ENCODE measurements at places on chromosomes 1 and 21.

- peak; percentile 54 for DNase-seq
These were observed 27.5 kb downstream of the OVGP1 start for GRCh38 chr1:111399792-111400610.

DNA sequence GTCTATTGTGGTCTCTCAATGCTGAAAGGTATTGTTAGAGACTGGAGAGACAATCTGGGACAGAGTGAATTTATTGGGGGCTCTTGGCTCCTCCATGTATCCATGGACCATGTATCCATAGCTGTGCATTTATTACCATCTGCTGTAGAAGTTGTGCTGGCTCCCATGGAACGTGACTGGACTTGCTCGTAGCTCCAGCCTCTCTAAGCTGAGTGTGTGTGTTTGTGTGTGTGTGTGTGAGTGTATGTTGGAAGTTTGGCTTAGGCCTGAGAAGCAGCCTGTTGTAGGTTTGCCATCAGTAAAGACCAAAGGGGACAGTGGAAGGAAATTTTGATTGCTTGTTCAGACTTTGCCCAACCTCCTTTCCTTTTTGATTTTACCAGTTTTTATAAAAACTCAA is 105.7 kb upstream of the USP24 start:
- DNase-seq, result no peak

DNA sequence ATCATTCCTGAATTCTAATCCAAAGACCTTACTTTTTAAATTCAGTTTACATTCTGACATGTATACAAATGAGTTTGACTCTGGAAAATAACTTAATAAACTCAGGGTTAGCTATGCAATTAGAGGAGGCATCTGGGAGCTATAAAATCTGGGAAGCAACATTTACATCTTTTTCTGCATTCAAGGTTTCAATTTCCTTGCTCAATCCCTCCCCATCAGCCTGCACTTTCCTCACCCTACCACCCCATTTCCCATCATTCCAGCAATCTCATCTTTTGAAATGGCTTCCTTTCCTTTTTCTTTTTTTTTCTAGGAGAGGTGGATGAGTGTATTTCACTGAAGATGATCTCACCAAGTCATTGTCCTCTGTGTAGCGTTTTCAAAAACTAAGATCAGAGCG is 65.3 kb upstream of the BEND5 start:
- no peak for DNase-seq

DNA sequence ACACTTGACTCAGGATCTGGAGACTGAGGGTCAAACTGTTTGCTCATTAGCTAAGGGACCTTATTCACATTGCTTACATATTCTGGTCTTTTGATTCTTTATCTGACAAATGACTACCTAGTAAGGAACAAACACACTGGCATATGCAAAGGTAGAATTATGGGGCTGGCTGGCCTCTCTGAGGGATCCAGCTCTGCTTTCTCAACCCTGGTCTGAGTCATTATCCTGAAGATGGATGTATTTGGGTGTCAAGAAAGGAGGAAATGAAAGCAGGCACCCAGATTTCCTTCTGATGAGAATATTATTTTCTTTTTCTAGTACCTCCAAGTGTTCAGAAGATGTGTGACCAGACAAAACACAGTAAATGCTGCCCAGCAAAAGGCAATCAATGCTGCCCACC is 6.0 kb downstream of the SMCP start:
- DNase-seq, result no peak

- no peak for DNase-seq
These were observed at the start of gene LINGO4 for GRCh38 chr1:151805066-151805820. Gene LINGO4 (minus strand): TSS chr1:151805419. CDS start chr1:151802704, 2,715 bp downstream.

GRCh38 chr1:12472798-12473551 is 145.0 kb downstream of the DHRS3 start:
- no peak for DNase-seq

- DNase-seq, result no peak
These were observed 125.5 kb downstream of the ADAMTS1 start for GRCh38 chr21:26719750-26720149.

- no peak for DNase-seq
These were observed 49.4 kb downstream of the NFIA start for GRCh38 chr1:61131716-61132115.

DNA sequence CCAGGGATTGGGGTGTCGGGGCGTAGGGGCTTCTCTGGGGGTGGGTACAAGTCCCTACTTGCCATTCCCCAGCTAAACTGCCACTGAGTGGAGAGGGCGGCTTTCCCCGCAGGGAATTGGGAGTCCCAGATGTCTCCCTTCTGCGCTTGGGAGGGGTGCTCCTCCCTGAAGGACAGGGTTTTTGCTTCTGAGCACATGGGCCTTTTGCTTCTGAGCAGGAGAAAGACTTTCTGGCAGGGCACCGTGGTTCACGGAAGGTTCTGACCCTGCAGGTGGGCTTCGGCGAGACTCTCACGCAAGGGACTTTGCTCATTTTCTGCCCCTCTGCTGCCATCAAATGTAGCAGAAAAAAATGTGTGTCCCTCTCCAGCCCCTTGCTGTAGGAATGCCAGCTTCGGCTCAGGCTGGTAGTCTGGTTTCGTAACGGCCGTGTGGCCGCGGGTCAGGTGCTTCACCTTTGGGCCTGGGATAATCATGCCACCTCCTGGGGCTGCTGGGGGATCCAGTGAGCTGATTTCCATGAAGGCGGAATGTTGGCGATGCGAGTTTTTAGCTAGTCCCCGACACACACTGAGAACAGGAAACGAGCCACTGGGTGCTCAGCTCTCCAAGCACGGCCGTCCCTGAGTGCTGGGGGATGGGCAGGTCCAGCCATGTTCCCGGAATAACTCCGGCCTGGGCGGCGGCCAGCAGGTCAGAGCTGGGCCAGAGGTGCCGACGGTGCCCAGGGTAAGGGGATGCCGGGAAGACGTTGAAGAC is 364.0 kb downstream of the CAMTA1 start:
- peak; percentile 45 for DNase-seq

DNA sequence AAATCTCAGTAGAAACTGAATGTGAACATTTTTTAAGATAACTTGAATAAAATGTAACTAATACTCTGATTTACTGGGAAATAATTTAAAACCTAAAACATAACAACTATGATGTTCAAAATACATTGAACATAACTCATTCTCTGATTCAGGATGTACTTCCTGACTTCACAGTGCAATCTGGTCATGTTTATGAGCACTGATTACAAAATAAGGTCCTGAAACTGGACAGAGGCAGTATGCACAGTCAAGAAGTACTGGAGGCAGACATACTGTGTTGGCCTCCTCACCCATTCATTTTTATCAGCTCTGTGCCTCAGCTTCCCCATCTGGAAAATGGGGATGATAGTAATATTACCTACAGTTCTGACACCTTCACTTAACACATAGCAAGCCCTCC is 651.3 kb downstream of the PTPRC start:
- no peak for DNase-seq

- no peak for DNase-seq
These were observed 16.8 kb downstream of the PLPPR4 start for GRCh38 chr1:99281105-99281504.

DNA sequence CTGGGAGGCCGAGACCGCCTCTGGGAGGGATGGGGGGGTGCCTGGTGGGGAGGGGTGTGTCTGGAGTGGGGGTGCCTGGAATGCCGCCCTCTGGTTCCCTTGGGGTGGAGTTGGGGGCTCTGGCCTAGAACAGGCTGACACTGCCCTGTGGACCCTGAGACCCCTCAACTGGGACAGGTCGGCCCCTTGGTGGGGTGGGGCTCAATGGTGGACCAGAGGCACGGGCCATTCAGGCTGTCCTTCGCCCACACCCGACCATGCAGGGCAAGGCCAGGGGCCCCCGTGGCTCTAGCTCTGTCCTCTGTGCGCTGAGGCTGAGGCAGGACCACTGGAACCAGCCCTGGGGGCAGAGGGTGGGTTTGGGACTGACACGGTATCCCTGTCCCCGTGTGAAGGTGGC is 14.7 kb downstream of the PFKL start:
- no peak for DNase-seq

- no peak for DNase-seq
These were observed 372.8 kb downstream of the PTBP2 start for GRCh38 chr1:97094247-97094972.

DNA sequence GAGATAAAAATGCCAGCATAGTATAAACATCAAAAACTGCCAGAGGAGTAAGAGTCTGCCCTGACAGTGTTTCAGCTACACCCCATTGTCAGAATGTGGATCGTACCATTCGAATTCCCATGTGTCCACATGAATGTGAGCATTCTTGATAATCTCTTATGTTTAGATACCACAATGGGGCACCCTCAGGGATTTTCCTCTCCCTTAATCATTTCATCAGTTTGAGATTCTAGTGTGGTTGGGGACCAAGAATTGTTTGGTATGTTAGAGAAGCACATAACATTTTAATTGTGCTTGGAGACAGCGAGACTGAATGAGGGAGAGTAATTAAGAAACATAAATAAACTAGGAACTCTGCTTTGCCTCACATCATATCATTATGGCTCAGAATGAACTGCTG is 120.2 kb downstream of the ZC3H11B start:
- DNase-seq, result no peak

- no peak for DNase-seq
These were observed 1.8 kb downstream of the DISC1 start for GRCh38 chr1:231628207-231628876.

DNA sequence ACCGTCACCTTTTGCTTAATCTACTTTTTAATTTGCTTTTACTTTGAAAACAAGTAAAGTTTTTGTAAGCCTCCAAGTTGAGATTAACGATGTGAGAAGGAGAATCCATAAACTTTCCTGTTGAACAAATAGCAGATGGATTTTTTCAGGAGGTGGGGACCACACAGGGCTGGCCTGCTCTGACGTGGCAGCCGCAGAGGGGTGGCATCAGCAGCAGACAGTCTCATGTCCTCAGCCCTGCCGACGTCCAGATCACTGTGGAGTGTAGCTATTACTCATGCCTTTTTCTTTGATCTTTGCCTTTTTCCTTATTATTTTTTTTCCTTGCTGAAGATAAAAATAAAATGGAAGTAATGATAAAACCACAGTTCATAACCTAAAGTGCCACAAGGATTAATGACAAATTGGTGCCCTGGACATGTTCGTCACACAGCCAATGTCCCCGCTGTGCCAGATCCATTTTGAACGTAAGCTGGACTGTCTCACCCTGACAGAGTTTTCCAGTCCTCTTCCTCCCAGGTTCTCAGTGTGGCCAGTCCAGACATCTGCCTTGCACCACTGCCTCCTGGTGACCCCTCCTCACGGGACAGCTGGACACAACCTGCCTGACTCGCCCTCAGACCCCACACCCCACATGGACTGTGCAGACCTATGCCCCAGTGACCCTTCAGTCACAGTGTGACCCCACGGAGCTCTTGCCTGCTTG is 15.4 kb upstream of the ZBTB21 start:
- DNase-seq, result no peak

DNA sequence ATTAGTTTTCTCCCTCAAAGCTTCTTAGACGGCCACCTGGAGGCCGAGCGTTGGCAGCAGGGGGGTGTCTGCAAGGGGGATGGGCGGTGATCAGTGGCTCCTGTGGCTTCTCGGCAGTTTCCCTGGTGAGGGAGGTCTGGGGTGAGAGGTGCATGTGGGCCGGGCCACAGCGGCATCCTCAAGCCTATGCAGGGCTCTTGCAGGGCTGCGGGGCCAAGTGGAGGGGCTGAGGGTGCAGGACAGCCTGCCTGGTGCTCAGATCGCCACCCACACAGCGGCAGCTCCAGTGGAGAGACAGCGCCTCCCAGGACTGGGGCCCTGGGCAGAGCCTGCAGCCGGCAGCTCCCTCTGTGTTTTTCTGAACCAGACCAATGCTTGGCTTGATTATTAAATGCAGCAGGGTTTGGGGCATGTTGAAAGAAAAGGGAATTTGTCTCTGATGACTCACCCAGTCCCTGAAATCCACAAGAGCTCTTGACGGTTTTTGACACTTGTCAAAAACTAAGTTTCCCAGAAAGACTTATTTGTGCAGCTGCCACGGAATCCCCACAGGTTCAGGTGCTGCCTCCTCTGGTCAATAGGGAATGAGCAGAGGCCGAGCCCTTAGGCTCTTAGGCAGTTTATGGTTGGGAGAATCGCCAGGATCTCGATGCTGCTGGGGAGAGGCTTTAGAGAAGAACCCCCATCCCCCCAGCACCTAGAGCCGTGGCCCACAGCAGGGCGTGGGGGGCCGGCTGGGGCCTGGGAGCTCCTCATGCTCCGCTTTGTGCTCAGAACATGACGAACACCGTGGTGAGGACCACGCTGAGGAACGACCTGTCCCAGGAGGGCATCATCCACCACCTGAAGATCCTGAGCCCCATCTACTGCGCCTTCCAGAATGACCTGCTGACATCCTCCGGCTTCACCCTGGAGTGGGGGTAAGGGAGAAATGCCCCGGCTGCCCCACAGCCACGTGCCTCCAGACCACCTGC is 54.7 kb downstream of the UMODL1 start:
- DNase-seq, result no peak

DNA sequence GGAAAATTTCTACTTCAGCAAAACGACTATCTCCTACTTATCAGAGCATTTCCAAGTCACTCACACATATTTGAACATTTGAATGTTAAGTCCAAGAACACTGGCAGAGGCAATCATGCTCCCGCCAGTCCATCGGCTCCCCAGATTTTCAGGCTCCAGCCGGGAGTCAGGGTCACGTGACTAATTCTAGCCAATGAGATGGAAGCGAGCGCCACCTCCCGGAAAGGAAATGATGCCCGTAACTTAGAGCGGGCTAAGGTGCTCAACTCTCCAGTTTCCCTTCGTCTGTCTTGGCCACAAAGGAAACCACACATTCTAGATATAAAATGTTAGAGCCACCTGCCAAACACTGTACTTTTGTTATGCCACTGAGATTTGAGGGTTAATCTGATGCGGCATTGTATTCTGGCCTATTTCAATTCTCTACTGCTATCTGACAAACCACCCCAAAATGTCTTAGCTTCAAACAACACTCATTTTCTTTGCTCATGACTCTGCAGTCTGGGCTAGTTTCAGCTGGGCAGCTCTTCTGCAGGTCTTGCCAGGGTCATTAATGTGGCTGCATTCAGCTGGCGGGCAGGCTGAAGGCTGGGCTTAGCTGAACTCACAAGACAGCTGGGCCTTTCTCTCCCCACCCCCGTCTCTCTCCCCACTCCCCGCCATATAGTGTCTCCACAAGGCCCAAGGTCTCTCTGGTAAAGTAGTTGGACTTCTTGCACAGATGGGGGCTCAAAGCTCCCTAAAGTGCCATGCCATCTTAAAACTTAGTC is 16.5 kb upstream of the LHX4 start:
- DNase-seq, result peak; percentile 34

Measured in nephron progenitor cell (in vitro differentiated cells).